ENCODE measurements at places on chromosomes 13 and 19.

- DNase-seq, result no peak
Measured at GRCh38 chr19:40542202-40542859, 34.3 kb upstream of the SHKBP1 start.

DNA sequence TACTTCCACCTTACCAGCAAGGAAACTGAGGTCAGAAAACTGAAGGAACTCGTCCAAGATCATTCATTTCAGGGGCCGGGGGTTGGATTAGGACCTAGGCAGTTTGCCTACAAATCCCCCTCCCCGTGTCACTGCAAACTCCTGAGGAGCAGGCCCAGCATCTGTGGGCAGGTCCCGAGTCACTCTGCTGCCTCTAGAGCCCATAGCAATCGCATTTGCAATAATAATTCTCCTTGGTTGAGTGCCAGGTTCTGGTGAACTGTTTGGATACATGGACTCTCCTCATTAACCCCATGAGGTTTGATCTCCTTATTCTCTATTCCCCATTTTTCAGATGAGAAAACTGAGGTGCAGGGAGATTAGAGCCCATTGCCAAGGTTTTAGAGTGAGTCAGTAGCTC, 903 bp downstream of the PIN1 start:
- no peak for DNase-seq

DNA sequence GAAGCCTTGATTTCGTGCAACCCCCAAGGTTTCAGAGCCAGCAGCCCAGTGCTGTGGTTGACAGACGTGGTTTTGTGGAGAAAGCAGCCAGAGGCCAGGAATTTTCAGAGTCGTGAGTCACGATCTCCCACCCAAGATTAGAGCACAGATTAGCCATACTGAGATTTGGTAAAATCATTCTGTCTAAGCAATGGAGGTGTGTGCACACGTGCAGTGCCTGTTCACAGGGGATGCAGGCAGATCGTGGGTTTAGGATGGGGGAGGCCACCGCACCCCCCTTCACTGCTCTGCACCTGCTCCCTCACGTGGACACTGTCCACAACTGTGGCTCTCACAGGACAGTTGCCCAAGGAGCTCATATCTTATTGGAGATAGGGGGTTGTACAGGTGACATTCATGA, 46.6 kb upstream of the GPR183 start:
- no peak for DNase-seq

GRCh38 chr13:110348309-110349105, 41.4 kb downstream of the COL4A2 start:
- no peak for DNase-seq

GRCh38 chr13:33496336-33496735, 210.8 kb upstream of the STARD13 start:
- DNase-seq, result no peak

DNA sequence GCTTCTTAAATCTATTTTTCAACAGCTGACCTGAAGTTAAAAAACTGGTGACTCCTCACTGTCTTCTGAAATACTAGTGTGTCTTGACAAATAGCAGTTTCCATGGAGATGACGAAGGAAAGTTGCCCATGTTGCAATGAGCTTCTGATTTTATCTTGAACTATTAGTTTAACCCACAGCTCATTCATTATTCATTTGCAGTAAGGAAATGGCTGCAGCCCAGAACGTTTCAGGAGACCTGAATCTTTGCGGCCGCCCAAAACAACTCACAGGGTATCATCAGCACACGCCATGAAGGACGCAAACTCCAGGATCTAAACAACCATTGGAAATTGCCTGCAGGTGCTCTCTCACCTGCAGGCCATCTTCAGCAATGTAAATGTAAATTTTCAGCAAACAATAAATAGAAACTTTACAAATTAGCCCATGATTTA, 142.5 kb downstream of the DCLK1 start:
- DNase-seq, result no peak

DNA sequence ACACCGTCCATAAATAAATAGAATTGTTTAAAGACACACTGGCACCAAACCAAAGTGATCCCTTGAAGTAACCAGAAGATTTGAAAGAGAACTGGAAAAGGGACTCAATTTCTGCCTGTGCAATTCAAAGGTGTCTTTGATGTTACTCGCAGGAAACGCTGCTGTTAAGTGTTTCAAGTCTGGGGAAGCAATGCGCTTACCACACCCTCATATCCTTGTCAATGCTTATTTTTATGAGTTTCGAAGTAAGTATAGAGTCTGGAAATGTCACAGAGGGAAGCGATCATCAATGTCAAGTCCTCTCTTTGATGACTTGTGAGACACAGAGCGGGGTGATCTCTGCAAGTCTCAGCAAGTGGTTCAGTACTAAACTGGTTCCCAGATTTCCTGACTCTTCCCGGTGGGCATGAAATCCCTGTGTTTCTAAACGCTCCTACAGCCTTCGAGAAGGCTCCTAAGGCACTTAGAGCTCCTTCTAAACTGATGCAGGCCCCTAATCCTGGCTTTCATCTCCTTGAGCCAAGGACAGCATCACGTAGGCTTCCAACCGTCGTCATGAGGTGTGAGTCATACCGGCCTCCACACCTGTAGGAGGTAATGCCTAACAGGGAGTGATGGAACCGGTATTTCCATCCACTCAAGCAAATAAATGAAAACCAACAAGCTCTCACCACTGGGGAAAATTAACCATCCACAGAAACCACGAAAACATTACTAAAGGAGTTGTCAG, 22.8 kb downstream of the SYDE1 start:
- DNase-seq, result no peak

DNA sequence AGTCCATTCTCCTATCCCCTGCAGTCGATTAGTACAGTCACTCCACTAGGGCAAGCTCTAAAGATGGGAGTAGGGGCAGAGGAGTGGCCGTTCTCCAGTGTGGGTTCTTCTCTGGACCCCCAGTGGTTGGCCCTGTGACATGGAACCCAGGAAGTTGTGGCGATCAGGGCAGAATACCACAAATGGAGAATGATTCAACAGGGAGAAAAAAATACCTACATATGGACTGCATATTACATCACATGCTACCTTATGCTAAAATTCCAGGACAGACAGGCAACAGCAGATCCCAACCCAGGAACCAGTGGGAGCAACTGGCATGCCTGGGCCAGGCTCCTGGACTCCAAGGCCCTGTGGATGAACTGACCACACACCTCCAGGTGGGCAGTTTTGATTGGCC, 20.4 kb downstream of the POU2F2 start:
- no peak for DNase-seq
